Daoy (cell line): ENCODE measurements at places on chromosomes 5 and 9. TPM values are rescaled to one million over a fixed set of nuclear protein-coding genes. Genes with fewer than 3 reads are reported as not detected.

DNA sequence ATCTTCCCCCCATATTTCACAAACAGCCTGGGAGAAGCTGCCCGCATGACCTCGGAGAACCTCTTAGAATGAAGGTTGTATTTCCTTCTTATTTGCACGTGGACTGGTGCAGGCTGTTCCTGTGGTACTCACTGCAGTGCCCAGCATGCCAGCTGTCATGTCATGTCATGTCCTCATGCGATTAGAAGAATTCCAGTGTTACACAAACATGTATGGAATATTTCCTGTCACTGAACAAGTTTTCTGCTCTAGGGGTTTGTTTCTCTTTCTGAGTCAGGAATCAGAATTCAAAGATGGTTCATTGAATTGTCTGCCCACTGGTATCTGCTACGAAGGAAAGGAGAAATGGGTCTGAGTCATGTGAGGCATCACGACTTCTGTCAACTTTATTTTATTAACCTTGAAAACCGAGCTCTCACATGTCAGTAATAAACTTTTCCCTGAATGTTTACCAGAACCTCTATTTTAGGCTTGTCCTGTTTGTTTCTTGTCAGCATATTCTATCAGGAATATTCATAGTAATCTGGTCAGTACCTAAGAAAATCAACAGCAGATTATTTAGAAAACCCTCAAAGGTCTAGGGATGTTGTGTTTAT lies 415.6 kb downstream of the GADD45G start:
- no peak for DNase-seq

DNA sequence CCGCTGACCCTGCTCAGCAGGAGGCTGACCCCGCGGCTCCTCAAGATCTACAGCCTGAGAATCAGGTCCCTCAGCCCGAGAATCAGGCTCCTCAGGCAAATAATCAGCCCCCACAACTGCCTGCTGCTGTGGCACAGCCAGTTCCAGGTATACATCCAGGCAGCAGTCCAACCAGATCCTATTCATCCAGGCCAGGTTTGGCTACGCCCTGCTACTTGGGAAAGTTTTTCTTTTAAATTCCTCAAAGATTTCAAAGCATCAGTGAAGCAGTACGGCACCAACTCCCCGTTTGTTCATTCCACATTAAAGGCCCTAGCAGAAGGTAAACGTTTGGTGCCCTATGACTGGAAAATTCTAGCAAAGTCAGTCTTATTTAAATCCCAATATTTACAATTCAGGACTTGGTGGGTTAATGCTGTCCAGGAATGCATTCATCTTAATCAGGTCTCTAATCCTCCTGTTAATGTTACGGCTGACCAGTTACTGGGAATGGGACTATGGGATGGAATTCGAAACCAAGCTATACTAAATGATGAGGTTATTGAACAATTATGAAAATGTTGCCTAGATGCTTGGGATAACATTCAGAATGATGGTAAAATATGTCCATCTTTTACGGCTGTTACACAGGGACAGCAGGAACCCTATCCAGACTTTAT lies 102.3 kb downstream of the SYK start:
- no peak for DNase-seq

- DNase-seq = no peak
Measured at GRCh38 chr5:110707260-110707844, 19.1 kb downstream of the TMEM232 start.

The CCDC187 gene
- not detected in 2 replicates for total RNA-seq

The LCN1 gene
- not detected in 2 replicates for total RNA-seq
